Endothelial cell of umbilical vein (primary cell): ENCODE measurements at places on chromosomes 16 and 17. TPM values are rescaled to one million over a fixed set of nuclear protein-coding genes. Genes with fewer than 3 reads are reported as not detected.

The IL17C gene
- not detected in 2 replicates for total RNA-seq

DNA sequence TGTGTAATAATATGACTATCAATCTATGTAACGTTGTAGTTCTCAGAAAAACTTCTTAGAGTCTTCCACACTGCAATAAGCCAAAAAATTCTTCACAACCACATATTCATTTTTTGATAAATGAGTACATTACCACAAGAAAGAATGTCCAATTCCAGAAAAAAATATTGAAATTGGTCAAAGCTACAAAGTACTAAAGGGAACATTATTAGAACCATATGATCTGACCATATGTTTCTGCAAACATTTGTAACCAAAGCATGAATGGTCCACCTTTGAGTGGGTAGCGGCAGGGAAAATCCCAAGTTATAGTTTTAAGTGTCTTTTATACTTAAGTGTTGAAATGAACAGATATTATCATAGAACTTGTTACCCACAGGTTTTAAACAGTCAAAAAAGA, 71.7 kb upstream of the NACA2 start:
- DNase-seq, result no peak
- no peaks in the 10 kb centered on the region for H3K36me3 ChIP-seq

DNA sequence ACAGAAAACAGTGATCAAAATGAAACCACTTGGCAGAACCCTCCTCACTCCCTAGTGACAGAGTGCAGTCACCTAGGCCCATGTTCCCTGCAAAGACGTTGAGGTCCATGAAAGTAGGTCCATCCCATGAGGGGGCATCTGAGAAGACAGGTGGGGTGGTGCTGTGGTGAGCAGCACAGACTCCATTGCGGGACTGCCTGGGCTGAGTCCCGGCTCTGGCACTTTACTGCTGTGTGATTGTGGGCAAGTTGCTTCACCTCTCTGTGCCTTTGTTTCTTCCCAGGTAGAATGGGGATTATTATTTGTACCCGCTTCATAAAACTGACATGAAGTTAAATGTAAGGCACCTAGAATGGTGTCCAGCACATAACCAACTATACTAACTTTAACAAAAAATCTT, 23.5 kb upstream of the RHOT1 start:
- H3K27me3 ChIP-seq, result no peaks in the 10 kb centered on the region
- no peaks in the 10 kb centered on the region for H3K36me3 ChIP-seq
- H3K4me3 ChIP-seq, result no peak overlapping the region
- DNase-seq, result no peak
- no peaks in the 10 kb centered on the region for H3K4me1 ChIP-seq

GRCh38 chr16:80105751-80106150, 435.0 kb upstream of the DYNLRB2 start:
- no peaks in the 10 kb centered on the region for H3K27me3 ChIP-seq
- no peak for DNase-seq
- H3K4me1 ChIP-seq, result no peaks in the 10 kb centered on the region
- H3K4me3 ChIP-seq, result no peak overlapping the region
